Dorsolateral prefrontal cortex (tissue), 122 donors: ENCODE measurements at places on chromosomes 7 and 10.
A peak's percentile ranks its signal among the peaks of the same experiment; 100 is the strongest.

GRCh38 chr7:30727061-30727945, 24.6 kb upstream of the INMT start:
- DNase-seq: no peak

DNA sequence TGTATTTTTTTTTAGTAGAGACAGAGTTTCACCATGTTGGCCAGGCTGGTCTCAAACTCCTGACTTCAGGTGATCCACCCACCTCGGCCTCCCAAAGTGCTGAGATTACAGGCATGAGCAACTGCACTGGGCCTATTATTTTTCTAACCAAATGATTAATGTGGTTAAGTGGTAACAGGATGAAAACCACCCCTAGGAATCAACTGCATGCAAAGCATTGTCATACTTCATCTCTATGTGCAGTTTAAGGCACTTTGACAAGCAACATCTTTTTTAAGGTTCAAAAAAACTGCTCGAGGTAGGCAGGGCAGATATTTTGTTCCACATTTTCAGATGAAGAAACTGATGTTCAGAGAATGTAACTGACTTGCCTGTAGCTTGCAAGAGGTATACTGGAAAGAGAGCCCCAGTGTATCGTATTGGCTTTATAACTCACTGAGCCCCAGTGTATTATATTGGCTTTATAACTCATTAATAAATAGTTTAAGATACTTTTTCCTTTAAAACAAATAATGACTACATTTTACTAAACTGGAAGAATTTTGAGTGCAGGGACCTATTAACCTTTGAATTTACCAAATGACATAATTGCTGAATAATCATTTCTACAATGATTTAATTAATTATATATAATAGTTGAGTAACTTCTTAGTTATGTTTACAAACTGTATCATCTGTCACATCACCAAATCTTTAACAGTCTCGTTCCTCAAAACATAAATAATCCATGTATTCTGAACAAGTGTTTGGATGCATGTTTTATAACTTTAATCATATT, 38.1 kb downstream of the RTKN2 start:
- no peak for DNase-seq

- no peak for DNase-seq
These were observed 223.6 kb downstream of the GATA3 start for GRCh38 chr10:8278099-8278498.

DNA sequence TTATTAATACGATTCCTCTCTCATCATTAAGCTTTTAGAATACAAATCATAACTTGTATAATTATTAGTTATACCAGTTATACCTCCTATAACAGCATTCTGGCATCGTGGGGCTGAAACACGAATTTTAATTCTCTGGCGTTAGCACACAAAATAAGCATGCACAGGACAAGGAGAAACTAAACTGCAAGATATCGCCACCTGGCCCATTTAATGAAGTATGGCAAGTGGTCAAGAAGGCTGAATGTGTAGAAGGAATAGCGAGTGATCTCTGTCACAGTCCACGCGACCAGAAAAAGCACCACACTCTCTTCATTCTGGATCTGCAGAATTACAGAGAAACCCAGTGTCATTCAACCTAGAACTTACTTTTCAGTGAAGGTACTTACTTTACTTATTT, 18.1 kb downstream of the HACD1 start:
- DNase-seq: no peak

DNA sequence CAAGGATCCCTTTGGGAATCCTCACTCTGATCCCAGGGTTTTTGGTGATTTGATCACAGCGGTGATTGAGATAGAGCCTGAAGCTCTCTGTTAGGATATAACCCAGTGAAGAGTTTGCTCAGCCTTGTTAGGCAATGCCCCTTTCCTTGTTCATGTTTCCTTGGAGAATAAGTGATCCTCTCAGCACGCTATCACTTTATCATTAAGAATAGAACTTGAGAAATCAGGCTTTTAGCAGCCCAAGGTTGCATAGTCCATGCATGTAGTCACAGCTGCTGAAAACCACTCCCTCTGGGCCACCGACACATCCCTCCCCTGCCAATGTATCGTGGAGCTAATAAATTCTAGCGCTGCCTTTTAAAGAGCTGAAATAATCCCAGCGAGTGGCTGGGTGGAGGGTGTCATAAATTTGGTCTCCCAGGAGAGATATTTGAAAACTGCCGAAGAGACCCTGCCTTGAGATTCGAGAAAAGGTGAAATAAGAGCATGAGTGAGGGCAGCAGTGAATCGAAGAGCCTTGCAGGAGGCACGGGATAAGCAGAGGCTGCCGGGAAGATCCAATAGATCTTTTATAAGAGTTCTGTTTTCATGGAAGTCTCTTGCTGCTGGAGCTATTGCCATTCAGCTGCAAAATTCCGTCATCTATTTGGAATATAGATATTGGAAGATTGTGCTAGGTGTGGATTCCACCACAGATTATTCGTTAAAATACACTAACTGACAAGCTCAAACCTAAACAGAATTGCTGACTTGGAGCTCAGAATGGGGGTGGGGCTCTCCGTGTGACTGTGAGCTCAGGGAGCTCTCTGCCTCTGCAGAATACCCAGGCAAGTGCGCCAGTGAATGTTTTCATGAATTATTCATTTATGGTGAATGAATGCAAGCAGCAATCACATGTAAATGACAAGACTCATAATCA, 249.8 kb downstream of the TRIL start:
- no peak for DNase-seq

DNA sequence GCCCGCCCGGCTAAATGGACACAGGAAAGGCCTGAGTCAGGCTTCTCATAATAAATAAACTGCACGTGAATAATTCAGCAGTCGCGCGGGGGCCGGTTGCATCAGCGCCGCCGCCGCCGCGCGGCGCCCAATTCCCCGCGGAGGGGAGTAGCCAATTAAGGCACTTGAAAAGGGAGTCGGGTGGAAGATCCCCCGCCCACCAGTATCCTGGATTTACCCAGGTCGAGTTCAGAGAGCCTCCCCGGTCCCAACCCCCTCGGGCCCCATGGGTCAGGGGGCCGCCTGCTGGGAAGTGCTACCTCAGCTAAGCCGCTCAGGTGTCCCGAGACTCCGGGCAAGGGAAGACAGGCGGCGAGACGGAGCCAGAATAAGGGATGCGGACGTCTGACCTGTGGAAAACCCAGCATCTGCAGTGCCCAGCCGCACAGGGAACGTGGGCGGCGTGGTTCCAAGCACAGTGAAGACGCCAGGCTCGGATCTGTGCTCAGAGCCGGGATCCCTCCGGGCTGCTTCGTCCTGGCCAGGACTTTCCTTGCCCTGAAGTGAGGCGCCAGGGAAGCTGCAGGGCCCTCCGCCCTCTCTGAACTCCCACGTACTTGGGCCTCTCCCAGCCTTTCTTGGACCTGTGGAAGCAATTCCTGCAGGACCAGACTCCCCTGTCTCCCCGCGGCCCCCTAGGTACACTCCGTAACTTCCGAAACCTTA, 7.3 kb upstream of the LBX1 start:
- DNase-seq: no peak

GRCh38 chr7:55275291-55276200, 89.6 kb upstream of the LANCL2 start:
- no peak for DNase-seq

- no peak for DNase-seq
These were observed 765 bp upstream of the LCOR start for GRCh38 chr10:96831200-96831866.

GRCh38 chr7:55794527-55794926, 68.0 kb downstream of the SEPTIN14 start:
- DNase-seq: no peak

DNA sequence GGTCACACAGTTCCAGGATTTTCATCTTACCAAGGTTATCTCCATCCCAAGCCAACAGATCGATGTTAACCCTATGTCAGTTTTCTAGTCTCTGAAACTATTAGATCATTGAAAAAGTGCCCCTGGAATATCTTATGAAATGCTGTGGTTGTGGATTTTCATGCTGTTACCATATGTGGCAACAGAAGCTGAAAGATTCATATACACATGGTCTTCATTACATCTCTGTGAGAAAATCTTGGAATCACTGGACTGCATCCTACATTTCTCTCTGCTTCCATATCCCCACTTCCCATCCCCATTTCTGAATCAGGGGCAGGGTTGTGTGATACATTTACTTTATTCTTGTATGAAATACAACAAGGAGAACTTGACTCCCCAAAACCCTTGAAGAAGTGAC, 146.1 kb downstream of the SLC16A9 start:
- no peak for DNase-seq

DNA sequence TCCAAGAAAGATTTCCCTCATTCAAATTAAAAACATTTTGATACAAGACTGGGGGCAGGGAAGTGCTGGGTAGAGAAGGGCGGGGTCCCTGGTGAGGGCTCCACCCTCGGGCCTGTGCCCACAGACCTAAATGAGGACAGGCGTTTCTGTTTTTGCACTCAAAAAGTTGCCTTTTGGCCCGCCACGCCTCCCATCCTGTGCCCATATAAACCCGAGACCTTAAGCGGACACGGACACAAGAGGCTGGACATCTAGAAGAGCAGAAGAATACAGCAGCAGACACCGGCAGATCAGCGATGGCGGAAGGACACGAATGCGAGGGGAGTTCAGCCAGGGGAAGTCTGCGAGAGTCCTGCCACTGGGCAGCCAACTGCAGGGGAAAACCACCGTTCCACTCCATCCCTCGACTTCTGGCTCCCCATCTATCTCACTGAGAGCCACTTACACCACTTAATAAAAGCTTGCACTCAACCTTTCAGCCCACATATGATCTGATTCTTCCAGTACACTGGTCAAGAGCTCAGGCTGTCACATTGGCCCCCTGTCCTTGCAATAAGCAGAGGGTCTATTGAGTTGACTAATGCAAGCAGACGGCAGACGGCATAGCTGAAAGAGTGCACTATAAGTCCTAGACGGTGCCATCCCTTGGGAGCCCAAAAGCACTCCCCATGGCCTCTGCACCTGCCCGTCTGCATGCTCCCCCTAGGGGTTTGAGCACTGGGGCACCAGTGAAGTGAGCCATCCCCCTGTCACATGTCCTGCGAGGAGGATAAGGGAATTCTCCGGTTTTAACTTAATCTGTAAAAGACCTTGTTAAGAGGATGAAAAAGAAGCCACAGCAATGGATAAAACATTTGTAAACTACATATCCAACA, 181.8 kb upstream of the PRSS1 start:
- no peak for DNase-seq

GRCh38 chr10:131453721-131454634, 142.5 kb upstream of the TCERG1L start:
- peak; percentile 74 for DNase-seq

GRCh38 chr10:17426263-17426750, 28.1 kb downstream of the ST8SIA6 start:
- DNase-seq: no peak

- no peak for DNase-seq
These were observed 212.5 kb downstream of the SORCS1 start for GRCh38 chr10:106952033-106952432.

GRCh38 chr10:86018735-86019058, 347.9 kb downstream of the GRID1 start:
- DNase-seq: no peak

DNA sequence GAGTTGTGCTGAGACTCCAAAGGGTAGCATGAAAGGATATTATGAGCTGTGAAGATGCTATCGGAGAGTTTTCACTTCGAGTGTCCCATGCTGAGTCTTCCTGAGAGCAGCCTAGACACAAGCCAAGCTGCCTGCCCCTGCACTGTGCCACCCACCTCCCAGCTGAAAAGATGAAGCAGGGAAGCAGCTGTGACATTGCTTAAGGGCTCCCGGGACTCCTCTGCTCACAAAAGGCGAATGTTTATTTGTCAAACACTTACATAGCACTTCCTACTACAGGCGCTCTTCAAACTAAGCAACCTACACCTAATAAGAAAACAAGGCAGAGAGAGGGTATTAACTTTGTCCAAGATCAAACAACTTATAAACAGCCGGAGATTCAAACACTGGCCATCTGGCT, 95.6 kb downstream of the OSBPL3 start:
- DNase-seq: no peak

DNA sequence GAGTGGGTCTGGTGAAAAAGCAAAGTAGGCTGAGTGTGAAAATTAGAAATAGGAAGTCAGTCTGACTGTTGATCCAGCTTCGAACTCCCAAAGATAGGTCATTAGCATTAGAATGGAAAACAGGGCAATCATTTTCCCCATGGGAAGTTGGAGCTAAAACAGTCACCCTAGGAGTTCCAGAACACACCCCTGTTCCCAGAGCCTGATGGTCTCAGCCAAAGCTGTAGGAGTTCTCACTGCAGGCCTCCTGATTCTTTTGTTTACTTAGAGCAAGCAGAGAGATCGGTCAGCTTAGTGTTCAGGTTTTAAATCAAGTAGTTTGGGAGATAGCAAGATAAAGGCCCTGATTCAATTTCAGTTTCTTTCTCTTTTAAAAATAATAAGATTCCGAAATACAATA, 28.8 kb upstream of the JCAD start:
- no peak for DNase-seq

- DNase-seq: no peak
These were observed 125.5 kb downstream of the LRRC4 start for GRCh38 chr7:127905491-127906330.

- DNase-seq: peak; percentile 66
These were observed 13.7 kb downstream of the HTRA1 start for GRCh38 chr10:122475100-122475499.

GRCh38 chr7:112116894-112117293, 89.3 kb downstream of the DOCK4 start:
- no peak for DNase-seq

DNA sequence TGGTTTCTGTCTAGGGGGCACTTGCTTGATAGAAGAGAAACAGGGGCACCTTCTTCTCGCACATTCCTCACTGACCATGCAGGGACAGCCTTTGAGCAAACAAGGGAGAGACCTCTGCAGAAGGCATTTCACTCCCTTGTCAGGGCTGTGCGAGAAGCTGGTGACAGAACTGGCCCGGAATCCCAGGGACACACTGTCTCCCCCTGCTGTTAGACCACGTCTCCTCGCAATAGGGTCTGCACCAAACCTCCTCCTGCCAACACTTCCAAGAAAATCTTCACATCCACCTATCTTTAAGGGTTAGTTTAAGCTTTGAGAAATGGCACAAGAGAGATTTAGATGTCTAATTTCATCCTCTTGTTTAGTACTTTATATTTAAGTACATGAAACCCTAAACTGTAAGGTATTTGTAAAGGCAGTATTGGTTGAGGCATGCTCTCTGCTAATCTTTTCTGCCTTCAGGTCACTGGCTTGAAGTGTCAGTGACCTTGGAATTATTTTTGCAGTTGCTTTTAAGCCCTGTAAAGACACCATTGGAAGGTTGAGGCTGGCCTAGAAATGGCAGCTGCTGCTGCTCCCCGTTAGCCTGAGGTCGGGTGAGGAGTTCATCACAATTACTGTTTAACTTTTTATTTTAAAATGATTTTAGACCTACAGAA, 37.0 kb downstream of the RBM20 start:
- DNase-seq: no peak

GRCh38 chr7:134954197-134955082, 31.9 kb upstream of the AGBL3 start:
- DNase-seq: no peak
